ENCODE measurements at places on chromosomes 5 and 9. TPM values are rescaled to one million over a fixed set of nuclear protein-coding genes. Genes with fewer than 3 reads are reported as not detected.
A peak's percentile ranks its signal among the peaks of the same experiment; 100 is the strongest.

Gene RASEF
- total RNA-seq: not detected

Gene PPP3R2
- not detected for total RNA-seq

Gene ENC1
- total RNA-seq: 0.78 TPM

Gene PIP5KL1
- 1.9 TPM for total RNA-seq

Gene FBP2
- total RNA-seq: not detected

Gene TMEM252
- total RNA-seq: not detected

Gene NIPBL
- total RNA-seq: 70.3 TPM

Gene F2RL2
- total RNA-seq: not detected

Gene FOXD4L6
- not detected for total RNA-seq

Gene TLX3
- total RNA-seq: not detected

- no peak for DNase-seq
These were observed 589 bp downstream of the RIC1 start for GRCh38 chr9:5629312-5630080.

DNA sequence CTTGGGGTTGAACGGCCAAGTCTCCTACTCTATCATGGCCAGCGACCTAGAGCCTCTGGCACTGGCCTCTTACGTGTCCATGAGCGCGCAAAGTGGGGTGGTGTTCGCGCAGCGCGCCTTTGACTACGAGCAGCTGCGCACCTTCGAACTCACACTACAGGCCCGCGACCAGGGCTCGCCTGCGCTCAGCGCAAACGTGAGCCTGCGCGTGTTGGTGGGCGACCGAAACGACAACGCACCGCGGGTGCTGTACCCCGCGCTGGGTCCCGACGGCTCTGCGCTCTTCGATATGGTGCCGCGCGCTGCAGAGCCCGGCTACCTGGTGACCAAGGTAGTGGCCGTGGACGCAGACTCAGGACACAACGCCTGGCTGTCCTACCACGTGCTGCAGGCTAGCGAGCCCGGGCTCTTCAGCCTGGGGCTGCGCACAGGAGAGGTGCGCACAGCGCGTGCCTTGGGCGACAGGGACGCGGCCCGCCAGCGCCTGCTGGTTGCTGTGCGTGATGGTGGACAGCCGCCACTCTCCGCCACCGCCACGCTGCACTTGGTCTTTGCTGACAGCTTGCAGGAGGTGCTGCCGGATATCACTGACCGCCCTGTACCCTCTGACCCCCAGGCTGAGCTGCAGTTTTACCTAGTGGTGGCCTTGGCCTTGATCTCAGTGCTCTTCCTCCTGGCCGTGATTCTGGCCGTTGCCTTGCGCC lies 2.0 kb downstream of the PCDHGB5 start:
- no peak for DNase-seq

DNA sequence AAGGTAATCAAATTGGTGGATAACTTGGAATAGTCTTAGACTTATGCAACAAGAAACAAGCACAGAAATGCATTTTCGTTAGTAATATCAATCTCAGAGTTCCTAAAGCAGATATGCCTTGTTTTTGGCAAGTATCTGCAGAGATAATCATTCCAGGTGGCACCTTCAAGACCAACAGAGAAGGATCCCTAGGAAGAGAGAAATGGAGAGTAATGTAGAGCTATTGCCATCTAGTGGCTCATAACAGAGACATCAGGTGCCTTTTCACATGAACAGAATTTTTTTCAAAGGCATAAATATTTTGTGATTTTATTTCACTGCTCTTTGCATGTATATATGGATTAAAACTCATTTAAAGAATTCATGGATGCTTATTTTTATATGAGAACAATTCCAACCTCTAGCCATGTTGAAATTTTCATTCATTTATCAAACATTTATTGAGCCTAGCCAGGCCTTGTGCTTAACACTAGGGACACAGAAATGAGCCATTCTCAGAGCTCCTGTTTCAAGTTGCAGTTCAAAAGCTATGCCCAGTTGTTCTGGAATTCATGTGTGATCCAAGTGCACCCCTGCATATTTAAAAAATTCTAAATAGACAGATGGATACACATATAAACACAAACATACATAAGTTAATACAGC lies 117.5 kb upstream of the OR13F1 start:
- no peak for DNase-seq

DNA sequence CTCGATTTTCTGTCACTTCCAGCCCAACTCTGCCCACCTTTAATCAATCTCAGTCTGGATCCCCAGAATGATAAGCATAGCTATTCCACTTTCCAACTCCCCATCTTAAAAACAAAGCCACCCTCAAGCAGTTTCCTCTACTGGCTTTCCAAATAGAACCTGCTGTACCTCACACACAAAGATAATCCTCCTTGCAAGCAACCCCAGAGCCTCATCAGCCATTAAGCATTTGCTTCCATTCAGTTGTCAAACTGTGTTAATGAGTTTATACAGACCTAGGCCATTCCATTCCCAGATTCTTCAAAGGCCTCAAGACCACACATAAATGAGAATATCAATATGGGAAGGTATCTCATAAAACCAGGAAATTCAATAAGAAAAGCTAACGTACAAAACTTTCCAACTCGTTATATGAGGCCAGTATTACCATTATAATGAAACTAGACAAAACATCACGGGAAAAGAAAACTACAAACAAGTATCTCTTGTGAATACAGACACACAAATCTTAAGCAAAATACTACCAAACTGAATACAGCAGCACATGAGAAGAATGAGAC lies 86.8 kb downstream of the DROSHA start:
- no peak for DNase-seq

GRCh38 chr9:2764353-2764752 lies 47.0 kb downstream of the KCNV2 start:
- peak; percentile 35 for DNase-seq

GRCh38 chr9:122039234-122039633 lies 53.9 kb downstream of the TTLL11 start:
- no peak for DNase-seq

GRCh38 chr9:108838017-108838416 lies 17.8 kb downstream of the ACTL7B start:
- DNase-seq: no peak

GRCh38 chr5:65440456-65440855 lies 41.3 kb downstream of the ADAMTS6 start:
- DNase-seq: no peak

DNA sequence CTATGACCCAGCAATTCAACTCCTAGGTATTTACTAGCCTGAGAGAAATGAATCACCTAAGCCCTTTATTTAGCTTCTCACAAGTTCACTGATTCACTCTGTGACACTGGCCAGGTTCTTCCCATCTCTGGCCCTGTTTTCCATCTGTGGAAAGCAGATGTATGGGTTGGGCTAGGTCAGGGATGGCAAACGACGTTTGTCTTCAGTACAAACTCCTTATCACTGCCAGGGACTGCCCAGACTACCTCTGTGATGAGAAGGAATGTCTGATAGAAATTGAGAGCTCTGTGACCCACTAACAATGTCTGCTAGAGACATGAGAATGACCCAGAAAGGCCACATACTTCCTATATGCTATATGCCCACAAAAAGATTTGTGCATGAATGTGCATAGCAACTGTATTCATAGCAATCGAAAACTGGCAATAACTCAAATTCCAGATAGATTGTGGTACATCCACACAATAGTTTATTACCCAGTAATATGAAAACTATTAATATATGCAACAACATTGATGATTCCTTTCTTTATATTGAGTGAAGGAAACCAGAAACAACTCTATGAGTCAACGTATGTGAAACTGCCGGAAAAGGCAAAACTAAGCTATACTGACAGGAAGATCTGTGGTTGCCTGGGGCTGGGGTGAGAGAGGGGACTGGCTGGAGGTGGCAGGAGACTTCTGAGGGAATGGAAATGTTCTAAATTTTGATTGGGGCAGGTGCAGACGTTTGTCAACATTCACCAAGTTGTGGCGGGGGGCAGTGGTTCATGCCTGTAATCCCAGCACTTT lies 32.0 kb upstream of the ADAM19 start:
- peak; percentile 61 for DNase-seq

DNA sequence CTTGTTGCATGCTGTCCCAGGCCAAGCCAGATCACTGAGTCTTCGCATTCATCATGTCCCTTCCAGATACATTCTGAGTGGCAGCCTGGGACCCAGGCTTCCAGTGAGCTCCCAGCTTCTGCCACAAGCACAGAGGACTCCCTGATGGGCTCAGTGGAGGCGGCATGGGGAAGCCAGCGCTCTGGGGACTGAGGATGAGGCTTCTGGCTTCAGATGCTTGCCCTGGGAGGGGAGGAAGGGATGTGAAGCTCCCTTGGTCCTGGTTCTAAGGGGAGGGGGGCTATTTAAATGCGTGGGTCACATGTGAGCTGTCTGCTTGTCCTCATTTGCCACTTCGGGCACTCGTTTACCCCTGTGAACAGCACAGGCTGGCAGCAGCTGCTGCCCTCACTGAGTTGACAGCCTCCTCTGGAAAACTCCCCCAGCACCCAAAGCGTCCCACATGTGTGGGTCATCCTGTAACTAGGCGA lies 174.0 kb downstream of the NR3C1 start:
- peak; percentile 42 for DNase-seq

DNA sequence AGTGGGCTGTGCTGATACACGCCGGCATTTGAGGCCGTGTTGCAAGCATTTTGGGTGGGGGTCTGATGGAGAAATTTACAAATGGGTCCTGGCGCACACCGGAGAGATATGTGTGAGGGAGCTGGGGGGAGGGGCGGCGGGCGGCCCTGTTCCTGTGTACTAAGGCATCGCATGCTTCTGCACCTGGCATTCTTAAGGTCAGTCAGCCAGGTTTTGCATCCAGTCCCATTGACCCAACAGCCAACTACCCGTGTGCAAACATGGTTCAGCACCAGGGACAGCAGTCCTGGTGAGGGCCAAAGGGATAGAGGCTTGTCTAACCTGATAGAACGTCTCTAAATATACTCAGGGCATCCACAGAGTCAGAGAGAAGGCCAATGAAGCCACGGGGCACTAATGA lies 839 bp downstream of the GABRG2 start:
- no peak for DNase-seq

- no peak for DNase-seq
These were observed 297.4 kb downstream of the TENT4A start for GRCh38 chr5:7010591-7010990.

GRCh38 chr5:17070647-17071046 lies 134.6 kb upstream of the MYO10 start:
- no peak for DNase-seq

GRCh38 chr5:123097871-123098735 lies 9.1 kb downstream of the PRDM6 start:
- no peak for DNase-seq

DNA sequence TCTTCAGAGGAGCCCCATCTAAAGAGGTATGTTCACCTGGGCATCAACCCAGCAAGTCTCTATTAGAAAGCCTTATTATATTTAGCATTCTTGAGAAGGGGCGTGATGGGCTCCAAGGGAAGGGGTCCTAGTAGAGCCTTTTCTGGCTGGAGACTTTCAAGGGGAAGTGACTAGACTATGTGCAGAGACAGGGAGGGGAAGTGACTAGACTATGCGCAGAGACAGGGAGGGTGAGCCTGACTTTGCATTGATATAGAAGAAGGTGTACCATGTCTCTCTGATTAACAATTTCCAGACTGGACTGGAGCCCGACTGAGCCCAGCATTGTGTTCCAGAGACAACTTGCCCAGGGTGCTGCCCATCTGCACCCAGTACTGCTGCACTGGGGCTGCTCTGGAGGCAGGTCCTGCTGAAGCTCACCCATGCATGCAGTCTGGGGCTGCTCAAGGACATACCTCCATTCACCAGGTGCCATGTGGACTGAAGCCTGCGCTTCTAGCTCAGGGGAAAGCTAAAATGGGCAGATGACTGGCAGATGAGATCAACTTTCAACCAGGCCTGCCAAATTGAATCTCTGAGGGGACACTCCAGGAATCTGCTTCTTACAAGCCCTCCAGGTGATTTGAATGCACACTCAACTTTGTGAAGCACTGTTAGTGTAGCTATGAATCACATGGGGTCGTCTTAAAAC lies 83.0 kb upstream of the GNA14 start:
- no peak for DNase-seq

GRCh38 chr9:27047136-27047535 lies 41.7 kb upstream of the LRRC19 start:
- no peak for DNase-seq

DNA sequence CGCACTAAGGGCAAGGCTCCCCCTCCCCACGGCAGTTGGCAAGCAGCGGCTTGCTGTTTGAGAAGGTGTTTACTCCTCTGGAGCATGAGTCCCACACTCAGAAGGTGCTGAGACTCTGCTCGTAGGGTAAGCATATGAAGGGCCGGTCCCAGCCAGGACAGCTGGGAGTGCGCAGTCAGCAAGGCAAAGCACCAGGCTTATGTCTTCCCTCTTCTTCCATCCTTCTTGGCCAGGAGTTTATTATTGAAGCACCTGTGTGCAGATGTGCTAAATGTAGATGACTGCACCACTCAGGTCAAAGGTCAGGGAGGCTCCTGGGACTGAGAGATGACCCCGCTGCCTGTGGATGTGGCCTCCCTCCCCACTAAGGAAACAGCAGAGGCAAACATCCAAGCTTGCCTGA lies 27.0 kb upstream of the CDKN2AIPNL start:
- DNase-seq: no peak

GRCh38 chr5:2910401-2911175 lies 159.1 kb upstream of the IRX2 start:
- DNase-seq: no peak
